Stimulated activated CD8-positive, alpha-beta memory T cell treated with anti-CD3 and anti-CD28 coated beads, Interleukin-15, amount 100 ng/mL, for 4 hours (primary cell): ENCODE measurements at places on chromosomes 4 and X.

GRCh38 chr4:185743722-185744487 lies 68.1 kb downstream of the SORBS2 start:
- no peak for DNase-seq

- no peak for DNase-seq
These were observed 15.6 kb upstream of the TMEM131L start for GRCh38 chr4:153450544-153450917.

DNA sequence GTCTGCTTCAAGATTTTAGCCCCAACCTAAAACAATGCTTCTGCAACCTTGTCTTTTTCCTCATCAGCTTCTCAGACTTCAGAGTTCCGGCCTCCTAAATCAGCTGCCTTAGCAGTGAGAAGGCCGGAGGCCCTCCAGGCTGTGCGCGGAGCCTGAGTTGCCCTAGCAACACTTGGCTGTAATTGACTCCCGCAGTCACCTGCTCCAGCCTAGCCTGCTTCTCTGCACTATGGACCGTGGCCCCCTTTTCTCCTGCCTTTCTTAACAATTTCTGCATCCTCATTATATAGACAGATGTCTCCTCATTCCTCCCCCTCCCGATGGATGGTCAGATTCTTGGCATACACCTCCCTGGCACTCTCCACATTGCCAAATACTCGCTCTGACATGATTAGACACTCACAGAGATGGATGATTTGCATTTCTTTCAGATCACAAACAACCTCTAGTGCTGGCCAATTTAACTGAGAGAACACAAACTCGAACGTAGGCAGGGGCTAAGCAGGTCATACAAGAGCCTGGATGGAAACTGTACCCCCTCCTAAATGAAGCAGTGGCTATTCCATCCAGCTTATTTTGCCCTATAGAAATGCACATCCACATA lies 9.5 kb upstream of the HUWE1 start:
- DNase-seq: no peak

- DNase-seq: no peak
These were observed 117.1 kb upstream of the TENM3 start for GRCh38 chr4:182126096-182126495.

DNA sequence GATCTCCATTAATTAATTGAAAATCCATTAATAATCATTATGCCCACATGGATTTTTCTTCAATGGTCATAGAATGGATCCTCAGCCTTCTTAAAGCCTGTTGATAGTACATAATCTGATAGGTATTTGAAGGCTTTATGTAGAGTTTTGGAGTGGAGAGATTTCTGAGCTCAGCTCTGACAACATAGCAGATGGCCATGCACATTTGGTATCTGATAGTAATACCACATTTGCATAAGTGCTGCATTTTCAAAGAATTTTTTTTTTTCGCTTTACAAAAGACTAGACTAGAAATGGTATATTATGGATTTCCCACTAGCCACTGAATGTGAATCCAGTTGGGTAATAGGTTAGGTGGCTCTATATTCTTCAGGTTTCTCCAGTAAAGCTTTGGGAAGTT lies 440.6 kb downstream of the FGF13 start:
- DNase-seq: no peak

DNA sequence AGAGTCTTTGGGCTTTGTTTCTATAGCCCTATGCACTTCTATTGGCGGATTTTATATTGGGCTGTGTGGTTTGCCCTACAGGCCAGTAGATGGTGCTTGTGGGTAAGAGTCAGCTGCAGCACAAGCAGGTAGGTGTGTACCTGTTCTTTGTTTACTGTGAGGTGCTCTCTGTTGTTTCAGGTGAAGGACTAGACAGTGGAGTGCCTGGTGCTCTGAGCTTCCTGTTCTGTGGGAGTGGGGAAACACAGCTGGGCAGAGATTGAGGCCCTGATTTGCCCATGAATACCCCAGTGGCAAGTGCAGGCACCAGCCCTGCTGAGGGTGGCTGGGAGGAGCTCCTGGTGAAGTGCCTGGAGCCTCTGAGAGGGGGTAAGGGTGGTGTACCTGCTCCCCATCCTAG lies 26.3 kb upstream of the UCP1 start:
- no peak for DNase-seq

GRCh38 chrX:112233164-112233563 lies 150.6 kb upstream of the TRPC5 start:
- no peak for DNase-seq

DNA sequence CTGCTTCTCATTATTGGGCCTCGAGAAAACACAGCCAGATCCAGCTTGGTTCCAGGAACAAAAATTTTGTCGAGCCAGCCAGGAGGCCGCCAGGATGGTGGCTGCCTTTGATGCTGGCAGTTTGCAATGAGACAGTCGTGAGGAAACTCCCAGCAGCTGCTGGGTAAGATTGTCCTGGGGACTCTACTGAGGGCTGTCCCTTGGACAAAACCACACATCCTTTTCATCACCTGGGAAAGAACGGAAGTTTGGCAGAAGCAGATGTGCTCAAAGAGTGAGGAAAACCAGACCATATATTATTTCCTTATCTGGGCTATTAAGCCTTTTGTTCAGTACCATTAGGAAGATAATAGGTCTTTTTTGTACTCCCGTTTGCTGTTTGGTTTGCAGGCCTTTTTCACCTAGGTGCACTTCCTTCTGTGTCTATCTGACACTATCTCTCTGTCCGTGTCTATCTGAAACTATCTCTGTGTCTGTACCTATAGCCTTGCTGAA lies 13.4 kb upstream of the PAPSS1 start:
- DNase-seq: no peak

- no peak for DNase-seq
These were observed 84.1 kb upstream of the MAGEA4 start for GRCh38 chrX:151828439-151829080.

DNA sequence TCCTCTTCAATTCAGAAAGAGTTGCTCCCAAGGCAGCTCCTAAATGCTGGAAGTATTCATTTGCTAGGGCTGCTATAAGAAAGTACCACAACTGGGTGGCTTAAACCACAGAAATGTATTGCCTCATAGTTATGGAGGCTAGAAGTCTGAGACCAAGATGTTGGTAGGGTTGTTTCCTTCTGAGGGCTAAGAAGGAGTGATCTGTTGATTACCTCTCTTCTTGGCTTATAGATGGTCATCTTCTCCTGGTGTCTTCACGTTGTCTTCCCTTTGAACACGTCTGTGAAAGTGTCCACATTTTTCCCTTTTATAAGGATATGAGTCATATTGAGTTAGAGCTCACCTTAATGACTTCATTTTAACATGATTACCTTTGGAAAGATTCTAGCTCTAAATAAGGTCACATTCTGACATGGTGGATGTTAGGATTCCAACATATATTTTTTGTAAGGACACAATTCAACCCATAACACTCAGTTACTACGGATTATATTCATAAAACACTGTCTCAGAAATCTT lies 266.3 kb downstream of the SPATA18 start:
- no peak for DNase-seq

- no peak for DNase-seq
These were observed 231.5 kb upstream of the FMR1 start for GRCh38 chrX:147680251-147680650.

DNA sequence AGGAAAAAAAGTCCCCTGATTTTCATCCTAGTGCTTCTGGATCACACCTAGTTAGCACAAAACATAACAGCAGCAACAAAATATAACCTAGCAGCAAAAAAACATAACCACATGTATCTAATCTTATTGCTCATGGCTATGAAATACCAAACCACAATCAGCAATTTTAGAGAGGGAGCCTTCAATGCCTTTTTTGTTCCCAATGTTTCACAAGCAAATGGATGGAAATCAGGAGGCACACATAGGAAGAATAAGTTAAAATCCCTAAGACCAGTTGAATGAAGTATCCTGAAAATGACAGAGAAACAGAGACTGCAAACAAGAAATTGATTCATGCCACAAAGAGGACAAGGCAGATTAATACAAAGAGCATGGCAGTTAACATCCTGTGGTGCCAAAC lies 361.6 kb downstream of the GPM6A start:
- no peak for DNase-seq

- DNase-seq: no peak
These were observed 57.6 kb downstream of the PROM1 start for GRCh38 chr4:16026160-16026761.

GRCh38 chrX:69369999-69370398 lies 134.1 kb upstream of the NALF2 start:
- no peak for DNase-seq

DNA sequence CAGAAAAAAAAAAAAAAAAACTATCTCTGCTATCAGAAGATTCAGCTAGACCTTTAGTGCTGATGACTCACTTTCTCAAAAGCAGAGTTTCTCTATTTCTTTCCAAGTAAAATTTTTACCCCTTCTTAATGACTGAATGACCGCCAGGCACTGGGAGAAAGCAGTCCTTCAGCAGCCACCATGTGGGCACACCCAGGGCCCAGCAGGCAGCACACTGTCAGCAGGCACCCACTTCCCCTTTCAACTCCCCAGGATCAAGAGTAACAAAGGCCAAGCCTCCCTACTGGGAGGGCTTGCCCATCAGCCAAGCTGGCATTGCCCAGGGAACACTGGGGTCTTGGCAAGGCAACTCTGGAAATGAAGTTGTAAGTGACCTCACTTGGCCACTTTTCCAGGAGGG lies 201.9 kb upstream of the MAMLD1 start:
- DNase-seq: no peak

DNA sequence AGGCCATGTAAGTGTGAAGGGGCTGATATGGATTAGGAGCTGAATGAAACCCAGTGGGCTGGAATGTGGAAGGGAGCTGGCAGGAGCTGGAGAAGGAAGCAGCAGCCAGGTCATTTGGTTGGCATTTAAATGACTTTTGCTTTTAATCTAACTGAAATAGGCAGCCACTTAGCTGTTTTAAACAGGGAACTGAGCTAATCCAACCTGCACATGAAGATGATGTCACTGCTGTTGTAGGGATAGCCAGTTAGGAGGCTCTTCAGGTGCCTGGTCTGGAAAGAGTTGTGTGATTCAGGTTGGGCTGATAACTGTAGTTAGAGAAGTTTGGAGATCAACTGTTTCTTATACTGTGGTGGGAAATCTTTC lies 122.4 kb downstream of the PALLD start:
- DNase-seq: no peak

DNA sequence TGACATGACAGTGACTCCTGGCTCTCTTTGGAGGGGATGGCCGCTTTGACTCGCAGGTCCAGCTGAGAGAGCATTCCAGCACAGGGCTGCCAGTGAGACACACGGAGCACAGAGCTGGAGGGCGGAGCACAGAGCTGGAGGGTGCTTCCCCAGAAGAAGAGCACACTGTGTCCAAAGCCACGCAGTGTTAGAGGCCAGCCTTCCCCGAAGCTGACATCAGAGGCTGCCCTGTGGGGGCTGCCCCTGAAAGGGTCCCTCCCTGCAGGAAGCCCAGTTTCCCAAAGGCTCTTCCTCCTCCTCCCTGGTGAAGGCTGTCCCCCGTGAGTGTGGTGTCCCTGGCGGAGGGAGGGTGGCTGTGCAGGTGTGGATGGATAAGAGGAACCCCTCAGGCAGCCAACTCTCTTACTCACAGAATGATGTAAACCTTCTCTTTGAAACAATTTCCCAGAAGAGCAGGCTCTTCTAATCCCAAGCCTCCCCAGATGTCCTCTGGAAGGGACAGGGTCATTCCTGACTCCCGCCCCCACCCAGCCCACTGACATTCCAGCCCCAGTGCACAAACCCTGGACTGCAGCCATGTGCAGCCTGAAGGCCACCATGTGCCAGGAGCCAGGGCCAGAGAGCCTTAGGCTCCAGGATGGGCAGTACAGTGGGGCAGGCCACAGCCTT lies 53.4 kb downstream of the PSAPL1 start:
- DNase-seq: no peak

DNA sequence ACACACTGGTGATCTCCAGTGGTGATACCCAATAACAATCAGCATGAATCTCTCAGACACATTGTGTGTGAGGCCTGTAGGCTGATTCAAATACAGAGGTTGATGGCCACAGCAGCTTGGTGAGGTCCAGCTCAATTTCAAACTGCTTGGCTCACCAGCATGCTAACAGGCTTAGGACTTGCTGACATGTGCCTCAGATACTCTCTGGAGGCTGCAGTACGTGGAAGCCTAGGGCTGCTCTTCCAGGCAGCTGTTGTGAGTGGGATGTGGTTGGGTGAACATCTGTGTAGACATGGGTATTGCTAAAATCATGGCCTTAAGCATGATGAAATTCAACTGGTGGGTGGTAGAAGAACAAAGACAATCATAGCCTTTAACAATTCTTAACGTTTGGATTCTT lies 4.3 kb downstream of the CXCL9 start:
- DNase-seq: no peak

GRCh38 chr4:39170301-39170700 lies 12.0 kb upstream of the WDR19 start:
- no peak for DNase-seq

DNA sequence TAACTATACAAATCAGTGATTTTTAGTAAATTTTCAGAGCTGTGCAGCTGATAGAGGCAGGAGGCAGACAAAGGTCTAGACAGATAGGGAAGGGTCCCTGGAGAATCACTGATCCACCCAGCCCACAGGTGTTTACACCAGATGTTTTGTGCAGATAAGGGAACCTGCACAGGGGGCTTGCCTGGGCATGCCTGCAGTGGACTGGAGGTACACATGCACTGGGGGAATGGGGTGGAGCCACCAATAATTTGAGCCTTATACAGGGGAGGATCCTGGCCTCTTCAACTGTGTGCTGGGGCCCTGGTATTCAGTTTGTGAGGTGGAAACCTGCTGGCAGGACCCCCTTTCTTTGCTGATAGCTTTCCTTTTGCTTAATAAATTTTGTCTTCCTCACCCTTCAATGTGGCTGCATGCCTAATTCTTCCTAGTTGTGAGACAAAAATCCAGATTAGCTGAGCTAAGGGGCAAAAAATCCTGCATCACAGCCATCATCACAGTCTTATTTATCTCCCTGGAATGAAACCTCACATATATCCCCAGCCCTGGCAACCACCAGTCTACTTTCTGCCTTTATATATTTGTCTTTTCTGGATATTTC lies 102.8 kb downstream of the KDM6A start:
- DNase-seq: no peak

DNA sequence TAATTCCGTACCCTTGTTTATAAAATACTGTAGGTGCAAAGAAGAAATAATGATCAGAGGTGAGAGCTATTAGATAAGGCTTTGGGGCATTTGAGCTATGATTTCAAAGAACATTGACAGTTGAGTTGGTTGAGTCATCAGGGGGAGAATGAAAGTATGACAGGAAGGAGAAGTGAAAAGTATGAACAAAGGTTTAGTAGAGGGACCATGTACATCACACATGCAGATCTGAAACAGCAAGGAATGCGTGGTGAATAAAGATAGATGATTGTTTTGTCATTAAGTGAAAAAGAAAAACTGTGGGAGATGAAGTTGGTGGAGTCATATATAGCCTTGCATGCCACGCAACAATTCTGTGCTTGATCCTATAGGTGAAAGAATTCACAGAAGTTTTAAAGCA lies 163.1 kb downstream of the ARAP2 start:
- no peak for DNase-seq

DNA sequence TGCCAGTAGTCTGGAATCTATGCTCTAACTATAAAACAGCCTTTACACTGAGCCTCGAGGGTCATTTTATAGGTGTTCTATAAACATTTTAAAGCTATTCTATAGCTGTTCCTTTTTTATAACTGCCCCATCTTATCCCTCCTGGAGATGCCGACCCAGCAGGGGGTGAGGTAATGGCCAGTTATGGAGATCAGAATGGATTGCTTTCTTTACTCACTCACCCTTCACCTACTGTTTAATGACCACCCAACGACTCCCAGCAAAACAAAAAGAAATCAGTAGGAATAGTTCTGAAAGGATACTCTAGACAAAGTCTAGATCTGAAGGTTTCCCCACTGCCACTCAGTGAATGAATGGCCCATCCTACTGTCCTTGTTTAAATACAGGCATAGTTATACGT lies 1113.1 kb downstream of the FAT4 start:
- DNase-seq: no peak
